ENCODE measurements at places on chromosomes 11 and 22. TPM values are rescaled to one million over a fixed set of nuclear protein-coding genes. Genes with fewer than 3 reads are reported as not detected.

The PDGFB gene
- total RNA-seq, result 7.2 TPM

The TMEM225 gene
- not detected for total RNA-seq

The CATSPERZ gene
- total RNA-seq, result not detected

The TPST2 gene
- 58.5 TPM for total RNA-seq

The CERK gene
- 90.8 TPM for total RNA-seq

The MYOD1 gene
- total RNA-seq, result not detected

The SCGB2A2 gene
- not detected for total RNA-seq

DNA sequence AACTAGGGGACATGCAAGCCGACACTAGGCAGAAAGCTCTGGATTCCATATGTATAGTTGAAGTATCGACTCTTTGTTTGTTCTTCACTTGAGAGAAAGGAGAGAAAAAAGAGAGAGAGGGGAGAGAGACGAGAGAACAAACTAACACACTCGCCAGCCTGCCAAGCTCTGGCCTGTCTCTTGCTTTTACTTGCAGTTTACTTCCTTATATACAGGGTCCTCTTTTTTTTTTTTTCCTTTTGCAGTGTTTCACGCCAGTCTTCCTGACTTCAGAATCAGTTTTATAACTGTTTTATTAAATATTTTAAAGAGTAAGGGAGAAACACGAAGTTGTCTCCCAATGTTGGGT, 19.9 kb downstream of the TEAD1 start:
- H3K36me3 ChIP-seq, result no peaks in the 10 kb centered on the region
- H3K4me1 ChIP-seq, result peaks cover 8% of the 10 kb centered on the region
- no peak overlapping the region for H3K4me3 ChIP-seq
- no peak overlapping the region for H3K27ac ChIP-seq

GRCh38 chr22:41939981-41940831, 6.7 kb downstream of the CENPM start:
- H3K4me3 ChIP-seq, result peak overlapping the region; percentile 65
- peak; percentile 70 for DNase-seq
- no peaks in the 10 kb centered on the region for H3K27me3 ChIP-seq

DNA sequence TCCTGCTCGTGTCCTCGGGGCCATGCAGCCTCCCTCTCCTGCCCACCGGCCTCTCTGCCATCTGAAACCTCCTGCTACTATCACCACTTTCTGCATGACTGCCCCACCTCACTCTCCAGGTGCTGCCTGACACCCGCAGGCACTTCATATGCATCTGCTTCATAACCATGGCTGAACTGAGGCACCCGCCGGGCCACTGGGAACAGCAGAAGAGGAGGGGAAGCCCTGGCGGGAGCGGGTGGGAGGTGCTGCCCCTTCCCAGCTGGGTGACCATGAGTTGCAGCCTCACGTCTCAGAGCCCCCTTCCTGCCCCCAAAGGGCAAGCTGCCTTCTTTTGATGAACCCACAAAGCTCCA, 21.7 kb upstream of the PICK1 start:
- no peaks in the 10 kb centered on the region for H3K36me3 ChIP-seq
- no peaks in the 10 kb centered on the region for H3K27me3 ChIP-seq
- H3K4me1 ChIP-seq, result peaks cover 2% of the 10 kb centered on the region
- DNase-seq, result no peak

- DNase-seq, result no peak
- H3K4me3 ChIP-seq, result no peak overlapping the region
- peak overlapping the region; percentile 16 for H3K27ac ChIP-seq
- peaks cover 3% of the 10 kb centered on the region for H3K36me3 ChIP-seq
These were observed 5.7 kb downstream of the PRR5 start for GRCh38 chr22:44707752-44708151.

GRCh38 chr11:112977755-112978154, 16.5 kb downstream of the NCAM1 start:
- H3K36me3 ChIP-seq, result no peaks in the 10 kb centered on the region
- H3K27ac ChIP-seq, result no peak overlapping the region
- no peaks in the 10 kb centered on the region for H3K4me1 ChIP-seq
- DNase-seq, result no peak

DNA sequence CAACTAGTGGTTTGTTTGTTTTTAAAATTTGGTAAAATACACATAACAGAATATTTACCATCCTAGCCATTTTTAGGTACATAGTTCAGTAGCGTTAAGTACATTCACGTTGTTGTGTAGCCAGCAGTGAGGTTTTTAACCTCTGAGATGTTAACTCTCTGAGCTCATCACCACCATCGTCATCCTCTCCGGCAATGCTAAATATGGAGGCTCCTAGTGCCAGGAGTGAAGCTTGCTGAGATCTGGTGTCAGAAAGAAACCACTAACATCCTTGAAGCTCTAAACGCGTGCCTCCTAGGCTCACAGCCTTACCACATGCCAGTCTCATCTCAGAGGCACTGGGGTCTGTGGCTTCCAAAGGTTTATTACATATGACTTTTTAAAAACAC, 330.2 kb upstream of the B3GAT1 start:
- DNase-seq, result no peak
- no peak overlapping the region for H3K27ac ChIP-seq
- peaks cover 9% of the 10 kb centered on the region for H3K27me3 ChIP-seq
- peaks cover 4% of the 10 kb centered on the region for H3K4me1 ChIP-seq
- H3K4me3 ChIP-seq, result no peak overlapping the region
- H3K36me3 ChIP-seq, result no peaks in the 10 kb centered on the region

GRCh38 chr22:27380855-27381254, 420.7 kb downstream of the MN1 start:
- no peak overlapping the region for H3K4me3 ChIP-seq
- no peaks in the 10 kb centered on the region for H3K4me1 ChIP-seq
- no peaks in the 10 kb centered on the region for H3K36me3 ChIP-seq
- no peak for DNase-seq

GRCh38 chr22:49141761-49142160, 685.9 kb downstream of the BRD1 start:
- no peak overlapping the region for H3K4me3 ChIP-seq
- H3K27ac ChIP-seq, result no peak overlapping the region
- DNase-seq, result no peak
- no peaks in the 10 kb centered on the region for H3K36me3 ChIP-seq

DNA sequence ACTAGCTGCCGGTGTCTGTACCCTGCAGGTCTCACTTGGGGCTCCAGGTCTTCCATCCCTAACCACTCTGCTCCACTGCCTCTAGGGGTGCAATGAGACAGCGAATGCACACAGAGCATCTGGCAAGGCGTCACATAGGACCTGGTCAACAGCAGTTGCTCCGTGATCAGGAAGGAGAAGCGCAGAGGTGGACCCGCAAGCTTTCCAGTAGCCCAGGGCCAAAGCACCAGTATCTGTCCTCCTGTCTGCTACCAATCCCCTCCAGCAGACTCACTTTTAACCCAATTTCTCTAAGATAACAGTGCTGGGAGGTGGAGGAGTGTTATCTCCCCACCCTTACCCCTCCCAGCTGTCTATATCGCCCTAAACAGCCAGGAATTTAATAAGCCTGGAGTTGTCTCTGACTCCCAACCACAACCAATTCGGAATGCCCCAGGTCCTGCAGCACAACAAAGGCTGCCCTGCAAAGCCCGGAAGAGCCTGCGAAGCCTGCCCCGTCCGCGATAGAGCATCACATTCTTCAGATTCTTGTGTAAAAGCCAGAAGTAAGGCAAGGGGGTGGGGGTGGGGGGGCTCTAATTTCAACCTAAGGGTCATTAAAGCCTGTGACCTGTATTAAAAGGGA, 19.3 kb downstream of the MYH9 start:
- H3K4me3 ChIP-seq, result peak overlapping the region; percentile 65
- H3K27me3 ChIP-seq, result no peaks in the 10 kb centered on the region
- no peak for DNase-seq
- H3K36me3 ChIP-seq, result peaks cover 24% of the 10 kb centered on the region
- peaks cover 90% of the 10 kb centered on the region for H3K4me1 ChIP-seq

DNA sequence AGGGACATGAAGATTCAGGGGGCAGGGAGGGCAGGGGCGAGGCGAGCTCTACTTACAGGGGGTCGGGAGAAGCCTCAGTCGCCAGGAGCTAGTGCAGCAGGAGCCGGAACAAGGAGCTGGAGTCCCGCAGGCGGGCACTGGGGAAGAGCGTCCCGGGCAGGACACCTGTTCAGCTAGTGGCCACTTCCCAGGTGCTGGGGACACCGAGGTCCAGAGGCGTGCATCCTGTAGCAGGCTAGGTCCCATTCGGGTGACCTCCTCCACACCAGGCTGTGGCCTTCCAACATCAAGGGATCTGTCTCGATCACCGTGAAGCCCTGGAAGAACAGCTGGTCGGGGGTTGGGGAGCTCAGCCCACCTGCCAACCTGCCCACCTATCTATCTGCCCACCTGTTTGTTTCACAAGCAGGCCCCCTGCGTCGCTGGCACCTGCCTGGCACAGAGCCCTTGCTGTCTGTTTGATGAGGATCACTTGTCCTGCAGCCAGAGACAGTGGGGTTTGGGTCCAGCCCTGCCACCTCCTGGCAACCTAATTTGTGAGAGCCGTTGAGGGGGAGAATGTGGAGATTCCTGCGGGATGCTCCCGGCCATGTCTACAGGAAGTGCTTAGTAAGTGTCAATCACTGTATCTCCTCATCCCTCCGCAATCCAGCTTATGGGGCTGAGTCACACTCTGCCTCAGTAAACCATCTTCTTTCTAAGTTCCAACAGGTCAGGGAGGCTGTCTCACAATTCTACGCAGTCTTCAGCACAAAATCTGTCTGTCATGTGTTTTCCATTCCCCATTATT, 940.9 kb downstream of the BRD1 start:
- no peaks in the 10 kb centered on the region for H3K36me3 ChIP-seq
- no peak overlapping the region for H3K4me3 ChIP-seq
- H3K4me1 ChIP-seq, result no peaks in the 10 kb centered on the region

DNA sequence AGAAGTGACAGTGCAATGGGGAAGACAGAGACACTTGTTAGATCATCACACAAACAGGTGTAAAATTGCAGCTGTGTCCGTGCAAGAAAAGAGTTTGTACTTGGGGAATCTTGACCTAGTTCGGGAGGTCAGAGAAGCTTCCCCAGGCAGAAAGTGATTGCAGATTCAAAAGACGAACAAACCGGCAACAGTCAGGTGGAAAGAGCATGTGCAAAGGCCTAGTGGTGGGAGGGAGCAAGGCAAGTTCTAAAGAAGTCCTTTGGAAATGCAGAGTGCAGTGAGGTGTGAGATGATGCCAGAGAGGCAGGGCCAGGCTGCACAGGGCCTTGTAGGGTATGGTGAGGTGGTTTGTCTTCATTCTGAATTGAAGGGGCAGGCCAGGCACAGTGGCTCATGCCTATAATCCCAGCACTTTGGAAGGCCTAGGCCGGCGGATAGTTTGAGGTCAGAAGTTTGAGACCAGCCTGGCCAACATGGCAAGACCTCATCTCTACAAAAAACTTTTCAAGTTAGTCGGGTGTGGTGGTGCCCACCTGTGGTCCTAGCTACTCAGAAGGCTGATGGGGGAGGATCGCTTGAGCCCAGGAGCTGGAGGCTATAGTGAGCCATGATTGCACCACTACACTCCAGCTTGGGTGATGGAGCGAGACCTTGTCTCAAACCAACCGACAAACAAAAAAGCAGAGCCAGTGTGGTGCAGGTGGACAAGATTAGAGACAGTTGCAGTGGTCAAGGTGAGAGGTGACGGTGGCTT, 1.9 kb upstream of the ESS2 start:
- H3K27me3 ChIP-seq, result peaks cover 43% of the 10 kb centered on the region
- H3K27ac ChIP-seq, result no peak overlapping the region
- no peak for DNase-seq
- H3K36me3 ChIP-seq, result peaks cover 3% of the 10 kb centered on the region

DNA sequence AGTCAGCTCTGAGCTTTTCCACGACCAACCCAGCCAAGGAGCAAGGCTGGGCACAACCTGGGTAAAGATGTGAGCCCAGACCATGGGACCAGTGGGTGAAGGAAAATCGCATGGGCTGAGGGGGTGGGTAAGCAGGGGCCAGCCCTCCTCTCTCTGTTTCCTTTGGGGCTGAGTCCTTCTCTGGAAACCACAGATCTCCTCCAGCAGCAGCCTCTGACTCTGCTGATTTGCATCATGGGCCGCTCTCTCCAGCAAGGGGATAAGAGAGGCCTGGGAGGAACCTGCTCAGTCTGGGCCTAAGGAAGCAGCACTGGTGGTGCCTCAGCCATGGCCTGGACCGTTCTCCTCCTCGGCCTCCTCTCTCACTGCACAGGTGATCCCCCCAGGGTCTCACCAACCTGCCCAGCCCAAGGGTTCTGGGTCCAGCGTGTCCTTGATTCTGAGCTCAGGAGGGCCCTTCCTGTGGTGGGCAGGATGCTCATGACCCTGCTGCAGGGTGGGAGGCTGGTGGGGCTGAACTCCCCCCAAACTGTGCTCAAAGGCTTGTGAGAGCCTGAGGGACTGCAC, 67.8 kb downstream of the GGTLC2 start:
- H3K4me1 ChIP-seq, result peaks cover 2% of the 10 kb centered on the region
- no peak overlapping the region for H3K27ac ChIP-seq
- H3K36me3 ChIP-seq, result no peaks in the 10 kb centered on the region
- H3K27me3 ChIP-seq, result peaks cover 4% of the 10 kb centered on the region

- no peak overlapping the region for H3K4me3 ChIP-seq
- no peaks in the 10 kb centered on the region for H3K27me3 ChIP-seq
- H3K4me1 ChIP-seq, result peaks cover 2% of the 10 kb centered on the region
- H3K27ac ChIP-seq, result no peak overlapping the region
- H3K36me3 ChIP-seq, result no peaks in the 10 kb centered on the region
These were observed 82.4 kb downstream of the MED15 start for GRCh38 chr22:20589614-20590476.

DNA sequence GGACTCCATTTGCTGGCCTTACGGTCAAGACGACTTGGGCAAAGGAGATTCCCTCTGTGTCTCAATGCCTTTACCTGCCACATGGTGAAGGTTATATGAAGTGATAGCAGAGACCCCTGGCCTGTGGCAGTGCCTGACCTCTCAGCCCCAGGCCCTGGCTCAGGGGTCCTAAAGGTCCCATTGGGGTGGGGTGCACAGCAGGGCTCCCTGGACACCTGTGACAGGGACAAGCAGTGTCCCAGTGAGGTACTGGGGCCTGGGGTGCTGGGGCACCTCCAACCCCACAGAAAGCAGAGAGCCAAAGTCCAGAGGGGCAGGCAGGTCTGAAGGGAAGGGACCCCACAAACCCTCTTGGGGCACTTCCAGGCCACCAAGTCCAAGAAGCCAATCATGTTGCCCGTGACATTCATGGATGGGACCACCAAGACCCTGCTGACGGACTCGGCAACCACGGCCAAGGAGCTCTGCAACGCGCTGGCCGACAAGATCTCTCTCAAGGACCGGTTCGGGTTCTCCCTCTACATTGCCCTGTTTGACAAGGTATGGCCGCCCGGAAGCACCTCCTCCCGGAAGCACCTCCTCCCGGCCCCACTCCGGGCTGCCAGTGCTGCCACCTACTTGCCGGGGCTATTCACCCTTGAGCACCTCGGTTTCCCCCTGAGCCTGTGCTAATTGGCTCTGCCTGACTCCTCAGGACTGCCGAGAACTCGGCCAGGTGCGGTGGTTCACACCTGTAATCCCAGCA, 62.5 kb downstream of the MYO7A start:
- no peaks in the 10 kb centered on the region for H3K36me3 ChIP-seq
- DNase-seq, result no peak
- no peaks in the 10 kb centered on the region for H3K27me3 ChIP-seq
- H3K4me3 ChIP-seq, result no peak overlapping the region

All from activated naive CD8-positive, alpha-beta T cell treated with anti-CD3 and anti-CD28 coated beads, Interleukin-2, amount 10 ng/mL, durations not matched to agents 7 days and 5 days (primary cell).